ENCODE measurements at places on chromosomes 16 and 17.

DNA sequence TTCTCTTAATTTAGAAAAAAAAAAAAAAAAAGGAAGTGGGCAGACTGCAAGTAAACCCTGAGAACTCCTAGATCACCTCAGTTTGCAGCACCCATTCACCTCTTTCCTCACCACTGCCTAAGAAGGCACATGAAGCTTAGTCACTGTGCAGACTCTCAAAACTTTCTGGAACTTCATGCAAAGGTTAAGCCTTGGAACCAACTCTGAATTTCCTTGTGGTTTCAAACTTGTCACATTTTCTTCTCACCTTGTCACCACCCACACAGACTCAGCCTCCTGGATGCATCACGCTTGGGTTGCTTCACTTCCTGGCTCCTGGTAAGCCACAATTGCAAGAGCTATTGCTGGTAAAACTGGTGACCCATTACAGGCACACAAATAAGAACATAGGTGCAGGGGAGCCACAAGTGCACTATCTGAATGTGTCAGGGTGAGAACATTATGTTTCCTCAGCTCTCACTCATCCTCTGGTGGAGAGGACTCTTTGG is 15.0 kb upstream of the CPD start:
- peak; percentile 15 for DNase-seq

GRCh38 chr17:50151041-50151936 is 812 bp upstream of the PPP1R9B start:
- DNase-seq: peak; percentile 98

DNA sequence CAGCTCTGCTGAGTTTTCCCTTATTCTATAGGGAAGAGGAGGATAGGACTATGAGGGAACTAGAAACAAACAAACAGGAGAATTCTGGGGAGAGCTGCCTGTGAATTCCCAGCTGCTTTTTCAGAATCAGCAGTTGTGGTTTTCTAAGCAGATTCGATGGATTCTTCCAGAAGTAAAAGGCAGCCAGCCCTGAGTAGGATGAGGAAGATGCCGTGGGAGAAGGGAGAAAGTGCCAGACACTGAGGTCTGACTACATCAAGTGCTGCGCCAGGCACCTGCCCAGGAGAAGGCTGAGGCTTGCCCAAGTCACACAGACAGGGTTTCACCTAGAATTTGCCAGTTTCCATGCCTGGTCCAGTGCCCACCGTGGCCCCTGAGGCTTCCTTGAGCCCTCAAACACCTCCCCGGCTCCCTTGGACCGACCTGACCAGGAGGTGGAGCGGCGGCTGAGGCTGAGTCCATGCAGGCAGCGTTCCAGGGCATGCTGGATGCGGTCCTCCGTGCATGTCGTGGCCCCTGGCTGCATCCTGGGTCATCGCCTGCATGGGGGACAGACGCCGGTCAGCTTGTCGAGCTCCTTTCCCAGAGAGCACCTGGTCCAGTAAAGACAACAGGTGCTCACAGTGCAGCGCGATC is 43.6 kb upstream of the PIK3R6 start:
- no peak for DNase-seq

- no peak for DNase-seq
Measured at GRCh38 chr17:15087946-15088345, 177.2 kb downstream of the PMP22 start.

GRCh38 chr17:54932711-54933110 is 32.1 kb downstream of the TOM1L1 start:
- no peak for DNase-seq

GRCh38 chr16:6611535-6611934 is 721.1 kb upstream of the RBFOX1 start:
- no peak for DNase-seq

DNA sequence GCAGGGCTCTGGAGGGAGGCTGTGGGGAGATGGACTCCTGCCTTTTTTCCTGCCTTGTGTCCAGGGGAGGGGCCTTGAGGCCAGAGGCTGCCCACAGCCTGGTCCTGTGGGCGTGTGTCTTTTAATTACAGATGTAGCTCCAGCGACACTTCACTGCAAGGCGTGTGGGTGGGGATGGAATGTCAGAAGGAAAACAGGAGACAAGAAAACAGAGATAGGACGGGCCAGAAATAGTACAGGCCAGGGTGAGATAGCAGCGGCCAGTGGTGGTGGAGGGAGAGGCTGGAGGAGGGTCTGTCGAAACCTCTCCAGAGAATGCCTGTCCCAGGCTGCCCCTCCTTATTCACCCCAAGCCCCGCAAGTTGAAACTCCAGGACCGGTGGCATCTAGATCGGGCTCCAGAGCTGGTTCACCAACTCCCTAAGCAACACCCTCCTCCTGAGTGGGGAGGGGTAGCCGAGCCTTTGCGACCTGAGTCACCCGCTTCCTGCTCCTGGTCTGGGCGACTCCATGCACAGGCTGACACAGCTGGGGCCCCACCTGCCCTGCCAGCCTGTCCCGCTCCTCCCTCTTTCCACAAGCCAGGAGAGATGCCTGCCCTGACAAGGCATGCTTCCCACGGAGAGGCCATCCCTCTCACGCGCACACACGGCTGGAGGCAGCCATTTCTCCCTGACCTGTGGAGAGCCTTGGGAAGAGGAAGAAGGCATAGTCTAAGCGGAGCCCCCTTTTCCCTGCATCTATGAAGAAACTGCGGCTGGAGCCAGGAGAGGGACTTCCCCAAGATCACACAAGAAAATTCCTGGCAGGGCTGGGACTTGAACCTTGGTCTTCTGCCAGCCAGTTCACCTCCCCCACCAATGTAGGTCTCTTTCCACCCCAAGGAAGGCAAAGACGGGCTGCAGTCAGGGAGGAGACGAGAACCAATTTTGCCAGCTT is 6.6 kb upstream of the JUP start:
- peak; percentile 95 for DNase-seq

GRCh38 chr16:11748404-11749254 is 6.0 kb upstream of the TXNDC11 start:
- peak; percentile 66 for DNase-seq

GRCh38 chr16:70778901-70779309 is 22.1 kb downstream of the VAC14 start:
- peak; percentile 89 for DNase-seq

DNA sequence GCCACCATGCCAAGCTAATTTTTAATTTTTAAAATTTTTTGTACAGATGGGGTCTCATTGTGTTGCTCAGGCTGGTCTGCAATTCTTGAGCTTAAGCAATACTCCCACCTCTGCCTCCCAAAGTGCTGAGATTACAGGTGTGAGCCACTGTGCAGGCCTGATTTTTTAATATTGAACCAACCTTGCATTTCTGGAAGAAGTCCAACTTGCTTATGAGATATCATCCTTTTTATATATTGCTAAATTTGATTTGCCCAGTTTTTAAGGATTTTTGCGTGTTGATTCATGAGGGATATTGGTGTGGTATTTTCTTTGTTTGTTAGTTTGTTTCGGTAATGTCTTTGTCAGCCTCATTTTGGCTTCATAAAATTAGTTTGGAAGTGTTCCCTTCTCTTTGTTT is 196.4 kb downstream of the SEC14L1 start:
- no peak for DNase-seq

DNA sequence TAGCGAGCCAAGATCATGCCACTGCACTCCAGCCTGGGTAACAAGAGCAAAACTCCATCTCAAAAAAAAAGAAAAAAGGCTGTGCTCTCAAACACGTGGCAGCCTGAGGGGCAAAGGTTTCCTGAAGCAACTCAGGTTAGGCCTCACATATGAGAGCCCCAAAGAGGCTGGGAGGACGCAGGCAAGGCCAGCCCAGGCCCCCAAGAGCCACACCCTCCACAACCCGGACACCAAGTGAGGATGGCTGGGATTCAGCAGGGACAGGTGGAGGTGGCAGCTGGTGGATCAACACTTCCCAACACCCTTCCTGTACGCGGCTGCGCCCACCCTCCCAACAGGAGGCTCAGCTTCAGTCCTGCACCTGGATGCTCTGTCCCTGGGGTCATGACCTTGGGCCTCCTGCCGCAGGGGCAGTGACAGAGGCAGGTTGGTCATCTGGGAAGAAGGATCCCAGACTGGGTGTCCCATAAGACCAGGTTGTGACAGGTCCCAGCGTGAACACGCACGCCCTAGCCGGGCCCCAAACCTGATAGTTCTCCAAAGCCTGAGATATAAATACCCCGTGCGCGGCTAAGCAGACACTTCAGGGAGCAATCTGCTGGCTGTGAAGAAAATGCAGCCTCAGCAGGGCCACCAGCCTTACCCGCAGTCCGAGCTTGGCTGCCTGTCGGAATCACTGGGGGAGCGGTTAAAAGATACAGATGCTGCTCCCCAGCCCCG is 78.1 kb downstream of the TIMM22 start:
- DNase-seq: no peak

DNA sequence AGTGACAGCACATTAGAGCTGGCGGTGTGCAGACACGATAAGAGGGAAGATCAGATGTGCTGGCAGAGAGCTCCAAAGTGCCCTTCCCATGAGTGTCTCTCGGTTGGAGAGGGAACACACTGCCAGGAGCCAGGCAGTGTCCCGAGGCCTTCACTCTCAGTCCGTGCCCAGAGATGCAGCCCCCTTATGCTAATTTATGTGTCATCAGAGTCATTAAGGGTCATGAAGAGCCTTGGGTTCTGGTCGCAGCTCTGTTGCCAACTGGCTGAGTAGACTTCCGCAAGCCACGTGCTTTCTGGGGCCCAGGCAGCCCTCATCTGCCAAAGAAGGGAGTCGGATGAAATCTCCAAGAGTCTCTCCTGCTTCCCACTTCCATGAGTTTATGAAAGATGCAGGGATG is 232.5 kb downstream of the MSI2 start:
- DNase-seq: no peak

- DNase-seq: no peak
Measured at GRCh38 chr16:4391631-4392381, 20.2 kb downstream of the VASN start.

DNA sequence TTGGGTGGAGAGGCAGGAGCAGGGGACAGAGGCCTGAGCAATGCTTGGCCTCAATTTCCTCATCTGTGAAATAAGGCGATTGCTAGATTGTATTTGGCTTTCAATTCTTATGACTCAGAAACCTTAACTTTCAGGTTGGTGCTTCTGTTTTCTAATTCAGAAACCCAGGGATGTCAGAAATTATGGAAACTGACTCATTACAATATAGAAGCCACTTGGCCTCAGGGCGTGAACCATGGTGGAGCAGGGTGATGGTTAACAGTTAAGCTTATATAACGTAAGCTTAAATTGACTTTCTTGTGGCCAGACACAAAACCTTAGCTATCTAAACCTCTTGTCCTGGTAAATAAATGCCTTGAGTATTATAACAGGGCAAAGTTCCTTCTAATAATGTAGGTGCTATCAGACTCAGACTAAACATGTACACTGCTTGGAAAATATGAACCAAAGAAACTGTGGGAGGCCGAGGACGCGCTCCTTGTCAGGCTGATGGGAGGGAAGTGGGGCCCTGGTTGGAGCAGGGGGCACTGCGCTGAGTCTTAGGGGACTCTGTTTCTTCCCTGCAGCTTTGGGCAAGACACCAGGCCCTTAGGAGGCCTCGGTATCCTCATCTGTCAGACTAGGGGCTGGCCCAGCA is 17.1 kb upstream of the SREBF1 start:
- DNase-seq: no peak

DNA sequence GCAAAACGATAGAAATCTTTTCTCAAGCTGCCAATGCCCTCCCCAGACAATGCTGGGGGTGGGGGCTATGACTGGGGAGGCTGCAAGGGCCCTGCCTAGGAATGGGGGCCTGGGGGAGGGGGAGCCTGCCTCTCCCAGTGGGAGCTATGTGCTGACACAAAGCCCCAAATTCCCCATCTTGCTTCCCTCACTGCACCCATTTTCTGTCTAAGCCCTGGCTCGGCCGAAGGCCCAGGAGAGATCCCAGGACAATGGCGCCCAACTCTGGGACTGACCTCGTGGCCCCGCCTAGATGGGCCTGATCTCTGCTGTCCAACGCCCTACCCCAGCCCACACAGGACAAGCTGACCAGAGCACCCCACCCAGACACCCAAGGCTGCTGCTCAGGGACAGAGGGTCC is 11.1 kb upstream of the KCNJ12 start:
- no peak for DNase-seq

GRCh38 chr16:1323296-1324239 is 9.9 kb upstream of the BAIAP3 start:
- DNase-seq: peak; percentile 26

DNA sequence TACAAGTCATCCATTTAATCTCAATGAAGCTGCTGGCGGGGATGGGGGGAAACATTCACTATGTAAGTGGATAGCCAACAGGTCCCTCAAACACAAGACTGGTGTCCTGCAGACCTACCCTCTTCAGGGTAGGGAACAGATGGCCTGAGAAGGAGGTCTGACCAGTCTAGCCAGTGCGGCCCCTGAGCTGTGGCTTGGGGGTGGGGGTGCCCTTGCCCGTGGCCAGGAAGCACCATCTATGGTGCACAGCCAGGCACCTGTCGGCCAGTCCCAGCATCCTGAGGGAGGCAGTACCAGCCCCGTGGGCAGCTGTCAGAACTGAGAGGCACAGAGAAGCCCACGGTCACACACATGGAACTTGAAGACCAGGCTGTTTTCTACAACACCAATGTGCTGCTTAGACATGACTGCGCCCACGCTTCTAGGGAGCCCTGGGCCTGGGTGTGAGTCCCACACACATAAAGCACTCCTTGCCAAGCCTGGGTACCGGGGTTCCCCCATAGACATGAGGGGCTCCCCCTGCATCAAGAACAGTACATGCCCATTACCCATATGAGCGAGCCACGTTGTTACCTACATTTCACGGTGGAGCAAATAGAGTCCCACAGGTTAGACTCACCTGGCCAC is 40.9 kb downstream of the RMI2 start:
- DNase-seq: no peak

DNA sequence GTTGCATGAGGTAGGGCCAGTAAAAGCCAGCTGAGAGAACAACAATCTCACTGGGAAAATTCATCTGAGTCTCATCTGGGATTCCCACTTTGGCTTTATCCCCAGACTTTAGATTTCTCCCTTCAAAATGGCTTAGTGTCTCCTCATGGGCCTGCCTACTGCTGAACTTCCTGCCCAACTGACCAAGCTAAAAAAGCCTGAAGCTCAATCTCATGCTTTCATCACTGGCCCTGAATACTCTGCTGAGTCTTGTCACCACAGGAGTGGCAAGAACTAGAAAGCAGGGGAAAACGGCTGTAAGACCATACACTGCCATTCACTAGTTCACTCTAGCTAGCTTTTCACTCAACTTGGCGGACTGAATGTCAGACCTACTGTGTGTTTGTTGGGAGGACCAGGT is 96.4 kb upstream of the NOG start:
- no peak for DNase-seq

- DNase-seq: no peak
Measured at GRCh38 chr17:59488805-59489204, 76.6 kb upstream of the DHX40 start.
